ENCODE measurements at places on chromosomes 5 and 9. TPM values are rescaled to one million over a fixed set of nuclear protein-coding genes. Genes with fewer than 3 reads are reported as not detected.

The CORO2A gene
- total RNA-seq, result 0.60 TPM

The IL13 gene
- total RNA-seq, result not detected

The MTAP gene
- total RNA-seq, result 19.6 TPM

The ENHO gene
- 0.60 TPM for total RNA-seq

The CHSY3 gene
- 3.1 TPM for total RNA-seq

The CDO1 gene
- 41.4 TPM for total RNA-seq

DNA sequence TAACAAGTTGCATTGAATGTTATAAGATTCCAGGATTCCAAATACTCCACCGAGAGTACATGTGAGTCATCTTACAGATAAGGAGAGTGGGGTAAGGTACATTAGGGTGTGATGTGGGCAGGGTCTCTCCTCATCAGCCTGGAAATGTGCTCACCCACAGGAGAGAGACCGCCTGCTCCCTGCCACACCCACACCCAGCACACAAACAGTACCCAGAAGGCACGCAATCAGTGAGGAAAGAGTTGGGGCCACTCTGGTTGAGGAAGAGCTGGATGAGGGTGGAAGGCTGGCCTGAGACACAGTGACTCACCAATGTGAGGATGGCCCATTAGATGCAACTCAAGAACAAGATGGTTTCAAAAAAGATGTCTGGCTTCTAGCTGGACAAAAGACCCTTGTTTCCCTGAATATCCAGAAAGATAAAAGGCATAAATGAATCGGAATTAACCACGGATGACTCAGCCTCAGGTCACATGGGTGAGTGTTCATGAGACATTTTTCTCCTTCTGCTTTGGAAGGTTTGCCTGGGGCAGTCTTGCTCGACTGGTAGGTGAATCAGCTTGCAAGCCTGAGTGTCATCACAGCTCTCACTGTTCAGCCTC lies 51.1 kb upstream of the LHFPL2 start:
- peak; percentile 47 for DNase-seq

DNA sequence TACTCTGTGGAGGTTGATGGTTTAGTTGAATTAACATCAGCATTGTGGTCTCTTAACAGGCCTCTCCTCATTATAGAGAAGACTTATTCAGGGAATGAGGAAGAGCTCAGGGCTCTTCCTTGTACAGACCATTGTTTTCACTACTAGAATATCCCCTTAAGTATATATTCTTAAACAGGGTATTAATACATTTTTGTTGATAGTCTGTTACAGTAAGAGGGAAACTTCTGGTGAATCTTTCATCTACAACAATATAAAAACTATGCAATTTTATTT lies 330.7 kb downstream of the ADGRV1 start:
- DNase-seq, result no peak

- no peak for DNase-seq
These were observed 9.6 kb downstream of the ZNF608 start for GRCh38 chr5:124736805-124737188.

GRCh38 chr9:124443625-124444024 lies 6.6 kb upstream of the ADGRD2 start:
- DNase-seq, result no peak

- no peak for DNase-seq
These were observed 26.1 kb downstream of the AP3B1 start for GRCh38 chr5:78268356-78268755.

GRCh38 chr5:104914536-104915070 lies 1352.0 kb upstream of the NUDT12 start:
- no peak for DNase-seq

DNA sequence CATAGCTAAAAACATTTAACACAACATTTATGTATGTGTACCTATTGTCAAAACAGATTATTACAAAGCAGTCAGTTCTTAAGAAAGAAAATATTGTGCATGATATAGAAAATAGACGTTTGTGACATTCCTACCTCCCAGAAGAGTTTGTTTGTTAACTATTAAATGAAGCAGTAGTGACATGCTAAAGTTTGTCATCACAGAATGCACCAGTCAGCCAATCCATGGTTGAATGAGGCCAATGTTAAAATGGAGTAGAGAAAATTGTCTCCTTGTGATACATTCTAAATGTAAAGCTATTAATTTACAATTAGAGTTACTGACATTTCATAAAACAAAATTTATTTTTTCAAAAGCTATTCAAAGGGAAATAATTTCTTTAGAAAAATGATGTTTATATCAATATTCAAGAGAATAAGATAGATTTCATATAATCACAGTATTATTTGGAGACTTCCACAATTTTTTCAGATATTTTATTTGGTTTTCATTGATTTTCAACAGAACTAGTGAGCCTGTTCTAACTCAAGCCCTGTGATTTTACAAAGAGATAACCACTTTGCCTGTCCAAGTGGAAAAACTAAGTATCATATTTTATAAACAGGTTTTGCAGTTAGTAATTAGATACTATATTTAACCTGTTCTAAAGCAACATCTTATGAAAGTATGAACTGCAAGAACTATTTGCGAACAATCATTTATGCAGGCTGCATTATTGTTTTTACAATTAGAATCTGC lies 176.8 kb downstream of the ISL1 start:
- no peak for DNase-seq

DNA sequence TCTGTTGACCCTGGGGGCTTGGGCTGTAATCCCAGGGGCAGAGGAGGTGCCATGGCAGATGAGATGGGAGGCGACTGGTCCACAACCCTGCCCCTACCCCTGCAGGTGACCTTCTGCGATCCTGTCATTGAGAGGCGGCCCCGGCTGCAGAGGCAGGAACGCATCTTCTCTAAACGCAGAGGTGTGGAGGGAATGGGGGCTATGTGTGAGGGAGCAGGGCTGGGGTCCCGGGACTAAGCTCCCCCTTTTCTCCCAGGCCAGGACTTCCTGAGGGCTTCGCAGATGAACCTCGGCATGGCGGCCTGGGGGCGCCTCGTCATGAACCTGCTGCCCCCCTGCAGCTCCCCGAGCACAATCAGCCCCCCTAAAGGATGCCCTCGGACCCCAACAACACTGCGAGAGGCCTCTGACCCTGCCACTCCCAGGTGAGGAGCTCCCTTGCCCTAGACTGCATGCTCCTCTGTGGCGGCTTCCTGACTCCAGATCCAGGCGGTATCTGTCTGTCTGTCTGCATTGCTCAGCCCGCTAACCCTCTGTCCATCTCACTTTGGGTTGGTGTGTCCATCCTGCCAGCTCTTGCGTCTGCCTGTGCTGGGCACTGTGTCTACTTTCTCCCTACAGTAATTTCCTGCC lies 9.9 kb downstream of the ZDHHC12 start:
- DNase-seq, result peak; percentile 12

DNA sequence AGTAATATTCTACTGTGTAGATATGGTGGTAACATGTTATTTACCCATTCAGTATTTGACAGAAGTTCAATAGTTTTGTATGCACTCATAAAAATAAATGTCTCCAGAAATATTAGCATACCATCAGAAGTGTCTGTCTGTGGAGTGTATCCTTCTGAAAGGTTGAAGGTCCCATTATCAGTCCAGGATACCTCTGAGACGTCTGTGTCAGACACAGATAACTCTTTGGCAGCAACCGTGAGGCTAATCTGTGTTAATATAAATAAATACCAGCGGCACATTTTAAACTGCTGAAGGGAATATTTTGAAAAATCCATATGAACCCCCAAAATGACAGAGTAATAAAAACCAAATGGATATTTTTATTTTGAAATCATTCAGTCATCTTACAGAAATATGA lies 11.9 kb upstream of the ZNF622 start:
- DNase-seq, result no peak

DNA sequence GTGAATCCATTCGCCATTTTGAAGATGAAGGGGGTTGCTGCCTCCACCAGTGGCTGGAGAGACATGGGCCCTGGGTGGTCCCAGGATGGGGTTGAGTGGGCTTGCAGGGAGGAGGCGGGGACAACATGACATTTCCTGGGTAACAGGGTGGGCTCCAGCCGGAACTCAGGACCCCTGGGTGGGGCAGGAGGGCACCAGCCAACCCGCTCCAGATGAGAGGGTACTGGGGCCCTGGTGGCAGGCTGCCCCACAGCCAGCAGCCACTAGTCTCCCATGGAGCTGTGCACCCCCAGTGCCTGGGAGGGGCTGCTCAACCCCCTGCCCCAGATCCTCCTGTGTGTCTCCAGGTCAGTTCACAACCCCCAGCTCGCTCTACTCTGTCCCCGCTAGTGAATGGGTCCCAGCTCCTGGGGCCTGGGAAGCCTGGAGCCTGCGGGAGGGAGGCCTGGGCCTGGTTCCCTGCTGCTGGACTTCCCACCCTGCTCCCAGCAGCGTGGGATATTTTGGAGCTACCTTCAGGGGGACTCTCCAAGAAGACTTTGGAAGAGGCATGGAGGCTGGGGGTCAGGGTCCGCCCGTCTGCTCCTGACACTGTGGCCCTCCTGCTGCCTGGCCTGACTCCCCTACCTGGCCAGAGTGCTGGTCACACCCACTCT lies 55.9 kb downstream of the AHRR start:
- DNase-seq, result no peak

DNA sequence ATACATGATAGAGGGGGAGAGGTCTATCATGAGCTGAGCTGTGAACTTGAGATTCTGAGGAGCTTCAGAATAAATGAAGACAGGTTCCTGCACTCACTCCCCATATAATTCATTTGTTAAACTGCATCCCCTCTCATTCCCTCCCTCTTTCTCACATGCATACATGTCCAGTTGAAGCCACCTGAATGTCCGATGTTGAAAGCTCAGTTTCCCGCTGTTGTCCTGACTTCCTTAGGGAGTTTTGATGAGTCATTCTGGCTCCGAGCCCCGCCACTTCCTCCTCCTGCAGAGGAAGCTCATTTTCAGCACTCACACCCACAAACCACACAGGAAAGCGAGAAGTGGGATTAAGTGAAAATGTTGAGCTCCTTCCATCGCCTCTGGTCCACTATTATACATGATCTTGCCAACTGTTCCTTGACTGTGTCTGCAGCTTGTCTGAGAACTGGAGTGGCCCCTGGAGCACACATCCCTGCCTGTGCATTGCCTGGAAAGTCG lies 121.2 kb downstream of the CEMIP2 start:
- DNase-seq, result peak; percentile 87

- no peak for DNase-seq
These were observed 393.1 kb downstream of the TMEM232 start for GRCh38 chr5:110333384-110333783.

All from left cardiac atrium (tissue), 4 donors.